ENCODE measurements at places on chromosomes 11 and 22. TPM values are rescaled to one million over a fixed set of nuclear protein-coding genes. Genes with fewer than 3 reads are reported as not detected.

- DNase-seq: no peak
Measured at GRCh38 chr22:20562607-20563465, 55.4 kb downstream of the MED15 start.

A4GALT gene
- 21.6 TPM for total RNA-seq

CEND1 gene
- total RNA-seq: 0.53 TPM

DNA sequence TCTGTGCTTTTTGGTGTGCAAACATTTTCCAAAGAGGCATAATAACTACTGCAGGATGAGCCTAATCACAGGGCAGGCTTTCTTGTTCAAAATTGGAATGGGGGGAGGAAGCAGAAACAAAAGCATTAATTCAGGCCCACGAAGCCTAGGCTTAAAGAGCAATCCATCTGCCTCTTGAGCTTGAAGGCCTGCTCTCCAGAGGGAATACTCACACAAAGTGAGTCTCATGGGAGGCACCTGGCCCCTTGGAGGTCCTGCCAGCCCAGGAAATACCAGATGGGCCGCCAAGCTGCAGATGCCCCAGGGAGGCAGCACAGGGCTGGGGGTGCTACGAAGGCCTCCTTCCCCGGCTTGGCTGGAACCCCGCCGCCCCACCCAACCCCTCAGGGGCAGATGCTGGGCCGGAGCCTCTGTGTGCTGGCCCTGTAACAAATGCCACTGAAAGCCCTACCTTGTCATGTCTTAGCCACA, 39.3 kb upstream of the COMT start:
- no peak for DNase-seq

DNA sequence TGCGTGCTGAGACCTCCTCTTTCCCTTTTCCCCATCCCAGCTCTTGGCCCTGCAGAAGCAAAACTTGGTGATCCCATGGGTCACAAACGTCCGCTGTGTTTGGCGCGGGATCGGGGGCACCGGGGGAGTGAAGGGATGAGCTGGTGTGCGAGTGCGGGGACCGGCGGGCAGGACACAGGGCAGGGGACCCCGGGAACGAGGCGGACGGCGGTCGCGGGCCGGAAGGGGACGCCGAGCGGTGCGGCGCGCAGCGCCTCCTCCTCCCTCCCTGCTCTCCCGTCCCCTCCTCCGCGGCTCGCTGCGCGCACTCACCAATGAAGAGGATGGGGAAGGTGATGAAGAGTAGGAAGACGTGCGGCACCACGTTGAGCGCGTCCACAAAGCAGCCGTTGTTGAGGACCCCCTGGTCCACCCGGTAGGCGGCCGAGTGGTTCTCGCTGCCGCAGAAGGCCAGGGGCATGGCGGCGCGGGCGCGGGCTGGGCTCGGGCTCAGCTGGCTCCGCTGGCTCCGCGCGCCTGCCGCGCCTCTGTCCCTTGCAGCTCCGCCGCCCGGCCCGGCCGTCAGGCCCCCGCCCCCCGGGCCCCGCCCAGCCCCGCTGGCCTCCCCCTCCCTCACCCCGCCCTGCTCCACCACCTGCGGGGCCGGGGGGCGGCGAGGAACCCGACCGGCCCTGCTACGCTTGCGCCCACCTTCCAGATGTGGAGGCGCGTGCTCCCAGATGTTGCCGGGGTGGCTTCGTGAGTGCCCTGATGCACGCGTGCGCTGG, at the start of gene ABCC8:
ABCC8 (minus strand) TSS at position 529 of the 767 bp plus-strand sequence; CDS start at position 460, 69 bp downstream.
- no peak for DNase-seq

ACTN3 gene
- total RNA-seq: 0.75 TPM

DNA sequence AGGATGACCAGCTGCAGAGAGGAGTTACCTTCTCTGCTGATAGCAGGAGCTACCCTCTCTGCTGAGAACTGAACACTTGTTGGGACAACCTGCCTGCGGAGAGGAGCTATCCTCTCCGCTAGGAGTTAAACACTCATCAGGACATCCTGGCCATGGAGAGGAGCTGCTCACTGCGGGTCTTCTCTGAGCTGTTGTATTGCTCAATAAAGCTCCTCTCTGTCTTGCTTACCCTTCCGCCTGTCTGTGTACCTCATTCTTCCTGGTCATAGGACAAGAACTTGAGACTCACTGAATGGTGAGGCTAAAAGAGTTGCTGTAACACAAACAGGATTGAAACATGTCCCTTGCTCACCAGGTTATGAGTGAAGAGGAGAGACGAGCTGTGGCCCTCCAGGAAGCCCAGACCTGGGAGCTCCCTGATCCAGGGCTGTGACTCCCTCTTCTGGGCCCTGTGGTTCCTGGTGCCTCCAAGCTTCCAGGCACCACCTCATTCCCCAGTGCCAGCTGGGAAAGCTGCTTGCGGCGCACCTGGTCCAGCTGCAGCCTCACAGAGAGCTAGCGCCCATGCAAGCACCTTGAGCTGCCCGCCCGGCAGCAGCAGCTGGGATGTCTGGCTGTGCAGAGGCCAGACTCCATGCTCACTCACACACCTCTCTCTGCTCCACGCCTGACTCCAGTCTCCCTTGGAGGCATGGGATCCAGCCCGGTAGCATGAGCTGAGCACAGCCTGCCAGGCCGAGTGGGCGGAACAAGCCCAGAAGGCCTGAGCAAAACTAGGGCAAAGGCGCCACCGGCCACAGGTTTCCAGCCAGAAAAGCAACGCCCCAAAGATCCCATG, 50.5 kb downstream of the RAB30 start:
- DNase-seq: no peak

DNA sequence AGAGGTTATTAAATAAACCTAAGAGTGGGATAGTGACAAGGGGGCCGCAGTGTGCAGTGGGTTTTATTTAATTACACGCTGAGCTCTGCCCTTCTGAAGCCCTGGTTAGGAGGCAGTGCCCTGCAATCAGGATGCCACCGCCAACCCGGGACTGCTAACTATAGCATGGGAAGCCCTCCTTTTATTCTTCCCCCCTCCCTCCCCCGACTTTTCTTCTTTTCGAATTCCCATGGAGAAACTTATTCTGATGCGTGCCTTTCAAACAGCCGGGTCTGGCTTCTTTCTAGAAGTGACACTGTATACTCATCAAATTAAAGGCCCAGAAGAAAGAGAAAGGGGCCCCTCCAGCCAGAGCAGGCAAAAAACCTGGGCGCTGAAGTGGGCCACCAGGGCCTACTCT, 91.3 kb upstream of the ANO1 start:
- DNase-seq: no peak

PLAAT2 gene
- 0.52 TPM for total RNA-seq

DNA sequence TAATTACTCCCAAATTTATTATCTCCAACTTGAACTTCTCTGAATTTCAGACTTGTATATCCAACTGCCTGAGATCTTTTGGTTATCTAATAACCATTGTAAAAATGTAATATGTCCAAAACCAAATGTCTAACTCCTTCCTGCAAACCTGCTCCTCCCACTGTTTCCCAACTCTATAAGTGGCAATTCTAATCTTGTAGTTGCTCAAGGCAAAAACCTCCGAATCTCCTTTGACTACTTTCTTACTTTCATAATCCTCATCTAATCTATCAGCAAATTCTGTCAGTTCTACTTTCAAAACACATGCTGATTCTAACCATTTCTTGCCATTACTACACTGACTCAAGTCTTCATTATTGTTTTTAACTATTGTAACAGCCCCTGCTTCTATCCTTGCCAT, 55.7 kb downstream of the FAM168A start:
- DNase-seq: no peak

OR56A1 gene
- 0.05 TPM for total RNA-seq

SCGB1C1 gene
- total RNA-seq: not detected

- no peak for DNase-seq
Measured at GRCh38 chr11:1207401-1208143, 15.3 kb upstream of the MUC5B start.

GRCh38 chr22:29244785-29245625, 22.8 kb downstream of the RHBDD3 start:
- DNase-seq: no peak

- peak; percentile 71 for DNase-seq
Measured at GRCh38 chr11:60756307-60757032, at the start of gene MS4A15. Gene MS4A15 (plus strand): TSS chr11:60756867. CDS start chr11:60763734, 6,867 bp downstream.

GRCh38 chr22:19566279-19567156, 42.3 kb upstream of the CLDN5 start:
- DNase-seq: no peak

GRCh38 chr11:71931245-71931602, 2.4 kb downstream of the RNF121 start:
- peak; percentile 45 for DNase-seq

GRCh38 chr11:18457450-18457849, 1.8 kb downstream of the LDHAL6A start:
- DNase-seq: no peak

DNA sequence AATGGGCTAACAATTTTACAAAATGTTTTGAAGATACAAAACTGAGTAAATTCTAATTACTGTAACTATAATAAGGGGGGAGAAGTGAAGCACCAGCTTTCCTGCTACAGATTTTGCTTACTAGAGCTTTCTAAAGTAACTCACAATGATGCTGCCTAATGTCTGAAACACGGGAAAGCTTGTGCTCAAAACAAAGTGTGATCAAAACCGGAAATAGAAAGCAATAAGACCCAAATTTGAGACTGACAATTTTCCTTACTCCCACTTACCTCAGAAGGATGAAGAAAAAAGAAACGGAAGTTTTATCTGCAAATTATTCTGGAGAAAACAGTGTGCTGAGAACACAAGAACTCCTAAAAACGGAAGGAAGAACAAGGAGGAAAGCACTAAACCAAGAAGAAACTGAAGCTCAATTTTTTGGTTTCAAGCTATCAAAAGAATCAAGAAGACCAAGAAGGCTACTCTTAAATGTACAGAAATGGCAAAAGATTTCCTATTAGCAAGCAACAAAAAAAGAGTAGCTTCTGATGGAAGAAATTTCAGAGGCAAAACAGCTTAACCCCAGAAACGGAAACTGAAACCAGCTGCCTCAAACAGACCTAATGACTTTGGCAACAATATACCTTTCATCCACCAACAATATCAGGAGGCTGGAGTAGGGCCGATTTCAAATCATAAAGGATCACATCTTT, 33.4 kb downstream of the AMBRA1 start:
- DNase-seq: no peak

DNA sequence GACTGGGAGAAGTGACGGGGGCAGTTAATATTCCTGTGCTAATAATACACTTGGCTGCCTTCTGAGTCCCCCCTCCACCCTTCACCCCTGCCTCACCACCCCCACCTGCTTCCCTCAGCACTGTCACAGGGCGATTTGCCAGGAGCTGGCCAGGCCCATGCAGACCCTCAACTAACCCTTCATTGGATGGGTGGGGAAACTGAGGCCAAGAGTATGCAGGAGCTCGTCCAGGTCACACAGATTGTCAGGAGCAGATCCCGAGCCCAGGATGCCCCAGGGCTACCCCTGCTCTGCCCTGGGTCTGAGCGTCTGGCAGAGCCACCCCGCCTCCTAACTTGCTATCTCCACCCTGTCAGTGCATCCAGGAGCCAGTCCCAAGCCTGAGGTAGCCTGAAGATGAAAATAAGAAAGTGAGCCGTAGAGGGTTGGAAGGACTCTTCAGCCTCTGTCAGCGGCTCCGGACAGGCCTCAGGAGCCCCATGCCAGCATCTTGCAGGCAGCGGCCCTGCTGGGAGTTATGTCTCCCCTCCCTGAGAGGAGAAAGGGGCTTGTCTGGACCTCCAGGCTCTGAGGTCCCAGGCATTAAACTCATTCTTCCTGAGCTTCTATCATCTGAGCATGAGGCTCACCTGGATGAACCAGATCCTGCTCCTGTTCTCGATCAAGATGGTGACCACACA, 6.2 kb downstream of the TPBGL start:
- DNase-seq: no peak

DNA sequence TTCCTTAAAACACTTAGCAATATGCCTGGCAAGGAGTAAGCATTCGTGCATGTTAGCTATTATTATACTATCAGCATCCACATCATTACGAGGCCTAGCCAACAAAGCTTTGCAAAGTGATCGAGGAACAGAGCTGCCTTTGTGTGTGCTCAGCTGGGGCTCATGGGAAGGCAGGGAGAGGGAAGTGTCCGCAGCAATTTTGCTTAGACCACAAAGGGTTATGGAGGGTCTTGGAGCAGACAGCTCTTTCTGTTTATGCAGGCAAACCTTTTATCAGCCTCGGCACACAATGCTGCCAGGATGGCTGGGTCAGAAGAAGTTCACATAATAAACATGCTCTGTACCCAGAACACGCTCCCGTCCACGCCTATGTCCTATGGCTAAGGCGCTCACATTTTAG, 10.9 kb upstream of the DKK3 start:
- DNase-seq: no peak

- no peak for DNase-seq
Measured at GRCh38 chr22:50441428-50441993, 33.3 kb downstream of the SBF1 start.

DNA sequence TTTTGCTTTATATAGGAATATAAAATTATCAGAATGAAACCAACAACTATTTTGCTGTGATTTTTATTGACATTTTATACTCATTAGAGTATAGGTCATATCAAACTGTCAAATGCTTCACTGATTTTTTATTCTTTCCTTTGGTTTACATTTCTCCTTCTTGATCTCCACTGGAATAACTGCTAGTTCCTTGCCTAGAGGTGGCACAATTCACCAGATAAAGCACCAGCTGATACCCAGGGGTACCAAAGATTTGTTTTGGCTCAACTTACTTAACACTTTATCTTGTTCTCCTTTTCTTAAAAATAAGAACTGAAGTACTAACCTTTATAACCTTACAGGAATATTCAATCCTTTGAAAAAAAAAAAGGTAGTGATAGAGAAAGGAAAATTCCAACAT, 725.1 kb upstream of the CHORDC1 start:
- DNase-seq: peak; percentile 3

NFRKB gene
- total RNA-seq: 20.6 TPM

DNA sequence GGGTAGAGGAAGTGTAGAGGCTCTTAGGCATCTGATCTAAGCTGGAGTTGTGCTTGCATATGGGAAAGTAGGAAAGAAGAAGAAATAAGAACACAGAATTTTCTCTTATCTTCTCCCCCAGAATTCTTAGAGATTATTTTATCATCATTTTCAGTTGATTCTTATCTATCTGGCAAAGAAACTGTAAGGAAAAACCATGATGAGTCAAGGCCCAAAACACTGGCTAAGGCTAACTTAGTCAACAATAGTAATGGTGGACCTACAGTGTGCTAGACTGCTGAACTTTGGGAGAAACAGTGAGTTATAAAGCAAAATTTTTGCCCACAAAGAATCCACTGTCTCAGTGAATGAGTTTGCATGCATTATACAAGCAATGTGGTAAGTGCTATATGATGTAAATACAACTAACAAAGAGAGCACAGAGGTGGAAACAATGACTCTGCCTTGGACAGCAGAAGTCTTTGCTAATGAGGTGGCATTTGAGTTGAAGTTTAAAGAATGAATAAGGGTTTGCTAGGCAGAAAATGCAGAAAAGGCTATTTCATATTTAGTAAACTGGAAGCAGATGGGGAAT, 344.5 kb upstream of the PLET1 start:
- no peak for DNase-seq
